ENCODE measurements at places on chromosomes 2 and 18. TPM values are rescaled to one million over a fixed set of nuclear protein-coding genes. Genes with fewer than 3 reads are reported as not detected.

- no peak for DNase-seq
Observed at GRCh38 chr2:221492636-221493035, 79.5 kb downstream of the EPHA4 start.

DNA sequence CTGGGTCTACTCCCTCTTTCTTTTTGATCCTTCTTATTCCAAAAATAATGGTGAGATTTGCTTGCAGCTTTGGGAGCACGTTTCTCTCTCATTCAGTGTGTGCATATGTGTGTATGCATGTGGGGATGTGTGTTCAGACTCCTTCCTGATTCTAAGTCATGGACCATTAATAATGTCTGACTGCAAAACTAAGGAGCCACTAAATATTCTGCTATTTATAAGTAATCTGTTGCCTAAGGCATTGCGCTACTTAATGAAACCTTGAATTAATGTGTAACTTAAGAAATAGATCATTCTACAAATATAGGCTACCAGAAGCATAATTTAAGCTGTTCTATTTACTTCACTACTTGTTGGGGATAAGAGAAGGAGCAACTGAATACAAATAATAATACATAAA, 182.1 kb downstream of the TFCP2L1 start:
- DNase-seq = no peak

GRCh38 chr2:157897106-157897971, 21.2 kb upstream of the ACVR1 start:
- no peak for DNase-seq

DNA sequence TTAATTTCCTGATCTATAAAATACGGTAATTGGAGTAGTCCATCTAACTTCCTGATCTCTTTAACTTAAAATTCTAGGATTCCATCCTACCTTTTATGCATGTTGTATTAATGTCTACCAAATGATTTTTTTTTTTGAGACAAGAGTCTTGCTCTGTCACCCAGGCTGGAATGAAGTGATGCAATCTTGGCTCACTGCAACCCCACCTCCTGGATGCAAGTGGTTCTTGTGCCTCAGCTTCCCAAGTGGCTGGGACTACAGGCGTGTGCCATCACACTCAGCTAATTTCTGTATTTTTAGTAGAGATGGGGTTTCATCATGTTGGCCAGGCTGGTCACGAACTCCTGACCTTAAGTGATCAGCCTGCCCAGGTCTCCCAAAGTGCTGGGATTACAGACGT, 47.8 kb downstream of the CFAP36 start:
- DNase-seq = no peak

DNA sequence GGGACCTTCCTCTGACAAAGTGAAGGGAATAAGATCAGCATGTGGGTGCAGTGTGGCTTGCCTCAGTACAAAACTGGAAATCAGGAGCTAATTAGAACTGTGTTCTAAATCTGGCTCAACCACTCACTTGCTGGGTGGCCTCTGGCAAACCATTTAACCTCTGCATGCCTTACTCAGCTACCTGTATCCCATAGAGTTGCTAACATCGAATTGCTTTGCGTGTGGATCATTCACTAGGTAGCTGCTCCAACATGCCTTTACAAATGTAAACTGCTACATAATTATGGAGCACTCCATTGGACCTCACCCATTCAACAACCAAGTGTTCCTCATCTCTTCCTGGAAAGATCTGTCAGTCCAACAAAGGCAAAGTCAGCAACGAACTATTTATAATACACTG, 19.0 kb downstream of the PLEKHM3 start:
- no peak for DNase-seq

SMCHD1 gene
- 26.6 TPM for total RNA-seq
